ENCODE measurements at places on chromosomes 3 and 15. TPM values are rescaled to one million over a fixed set of nuclear protein-coding genes. Genes with fewer than 3 reads are reported as not detected.

Gene GP9
- total RNA-seq: not detected

GRCh38 chr3:195900436-195901355 is 7.7 kb downstream of the TNK2 start:
- no peak overlapping the region for H3K27ac ChIP-seq
- no peak overlapping the region for H3K4me3 ChIP-seq
- no peaks in the 10 kb centered on the region for H3K27me3 ChIP-seq
- DNase-seq: peak; percentile 29

DNA sequence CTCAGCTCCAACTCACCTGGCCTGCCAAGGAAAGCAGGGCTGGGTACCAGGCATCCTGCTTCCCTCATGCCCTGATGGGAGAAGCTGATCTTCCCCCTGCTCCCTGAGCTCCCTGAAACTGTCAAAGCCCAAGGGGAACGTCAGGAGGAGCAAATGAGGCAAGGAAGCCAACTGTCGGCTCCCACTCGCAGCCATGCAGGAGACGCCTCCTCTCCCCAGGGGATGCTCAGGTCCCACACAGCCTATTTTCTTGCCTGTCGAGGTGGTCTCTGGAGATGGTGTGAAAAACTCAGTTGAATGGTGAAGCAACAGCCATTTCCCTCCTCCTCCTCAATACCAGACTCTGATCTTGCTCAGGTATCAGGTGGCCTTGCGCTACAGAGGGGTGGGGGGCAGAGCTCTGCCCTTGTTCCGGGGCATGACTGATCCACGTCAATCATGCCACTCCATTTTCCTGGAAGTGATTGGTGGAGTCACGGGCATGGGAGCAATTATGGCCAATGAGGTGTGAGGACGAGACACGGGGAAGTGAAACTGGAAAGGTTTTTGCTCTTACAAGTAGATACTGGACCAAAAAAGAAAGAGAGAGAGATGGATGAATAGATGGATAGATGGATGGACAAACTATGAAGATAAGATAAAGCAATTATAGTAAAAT is 58.2 kb downstream of the SLC6A1 start:
- H3K27me3 ChIP-seq: no peaks in the 10 kb centered on the region
- H3K27ac ChIP-seq: no peak overlapping the region
- no peak for DNase-seq
- no peaks in the 10 kb centered on the region for H3K36me3 ChIP-seq

DNA sequence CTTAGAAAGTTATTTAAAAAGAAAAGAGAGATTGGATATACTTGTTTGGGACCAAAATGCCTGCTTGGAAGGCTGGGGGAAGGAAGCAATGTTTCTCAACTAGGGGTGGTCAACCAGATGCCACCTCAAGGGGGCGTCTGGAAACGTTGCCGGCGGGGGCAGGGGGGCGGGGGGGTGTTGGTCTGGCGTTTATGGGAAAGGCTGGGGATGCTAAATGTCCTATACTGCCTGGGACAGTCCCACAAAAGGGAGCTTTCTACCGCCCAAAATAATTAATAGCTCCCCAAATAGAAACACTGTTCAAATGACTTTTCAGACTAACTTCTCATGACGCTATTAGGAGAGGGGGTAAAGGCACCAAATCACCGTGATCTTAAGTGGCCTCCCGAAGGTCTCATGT is 2.2 kb downstream of the POLG start:
- H3K27ac ChIP-seq: no peak overlapping the region
- no peak for DNase-seq
- H3K27me3 ChIP-seq: no peaks in the 10 kb centered on the region

- H3K27me3 ChIP-seq: no peaks in the 10 kb centered on the region
- no peaks in the 10 kb centered on the region for H3K36me3 ChIP-seq
- DNase-seq: no peak
- no peak overlapping the region for H3K4me3 ChIP-seq
Observed at GRCh38 chr3:12797892-12798558, 1.5 kb downstream of the CAND2 start.

DNA sequence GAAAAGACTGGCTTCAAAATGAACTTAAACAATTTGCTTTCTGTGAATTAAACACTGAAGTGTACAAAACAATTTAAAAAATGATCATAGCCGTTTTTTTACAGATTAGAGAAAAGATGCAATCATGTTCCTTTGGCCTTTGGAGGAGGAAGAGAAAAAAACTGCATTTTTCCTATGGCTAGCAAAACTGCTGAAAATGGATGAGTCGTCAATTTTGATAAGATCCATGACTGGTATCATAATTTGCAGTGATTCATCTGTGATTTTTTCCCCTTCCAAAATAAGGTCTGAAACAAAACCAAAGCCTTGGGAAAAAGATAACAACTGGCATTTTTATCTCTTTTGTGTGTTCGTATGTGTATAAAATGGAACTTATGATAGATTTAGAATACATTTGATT is 255.6 kb upstream of the SATB1 start:
- H3K27me3 ChIP-seq: no peaks in the 10 kb centered on the region
- DNase-seq: no peak
- no peak overlapping the region for H3K4me3 ChIP-seq
- H3K4me1 ChIP-seq: no peaks in the 10 kb centered on the region
- H3K36me3 ChIP-seq: no peaks in the 10 kb centered on the region

- H3K4me1 ChIP-seq: no peaks in the 10 kb centered on the region
- H3K27me3 ChIP-seq: no peaks in the 10 kb centered on the region
- H3K36me3 ChIP-seq: no peaks in the 10 kb centered on the region
- H3K4me3 ChIP-seq: no peak overlapping the region
Observed at GRCh38 chr3:187902936-187903335, 157.7 kb upstream of the BCL6 start.

GRCh38 chr3:10600296-10600714 is 94.9 kb upstream of the ATP2B2 start:
- H3K27me3 ChIP-seq: no peaks in the 10 kb centered on the region
- peak overlapping the region; percentile 60 for H3K27ac ChIP-seq
- H3K4me3 ChIP-seq: no peak overlapping the region
- no peaks in the 10 kb centered on the region for H3K36me3 ChIP-seq
- DNase-seq: no peak

- peak overlapping the region; percentile 54 for H3K4me3 ChIP-seq
- DNase-seq: peak; percentile 22
- no peaks in the 10 kb centered on the region for H3K36me3 ChIP-seq
- H3K27me3 ChIP-seq: no peaks in the 10 kb centered on the region
Observed at GRCh38 chr3:140910860-140911259, 30.8 kb upstream of the SLC25A36 start.

Gene SLC2A2
- total RNA-seq: 12.6 TPM

DNA sequence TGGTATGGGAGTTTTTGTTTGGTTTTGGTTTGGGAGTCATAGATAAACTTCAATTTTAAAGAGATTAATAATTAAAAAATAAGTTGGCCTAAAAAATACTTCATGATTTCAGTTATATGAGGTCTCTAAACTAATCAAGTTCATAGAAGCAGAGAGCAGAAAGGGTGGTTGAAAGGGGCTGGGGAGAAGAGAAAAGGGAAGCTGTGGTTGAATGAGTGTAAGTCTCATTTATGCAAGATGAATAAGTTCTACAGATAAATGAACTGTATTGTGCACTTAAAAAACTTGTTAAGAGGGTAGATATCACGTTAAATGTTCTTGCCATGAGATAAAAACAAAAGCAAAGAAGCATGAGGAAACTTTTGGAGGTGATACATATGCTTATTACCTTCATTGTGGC is 188.7 kb downstream of the NSUN3 start:
- H3K4me1 ChIP-seq: no peaks in the 10 kb centered on the region
- no peaks in the 10 kb centered on the region for H3K27me3 ChIP-seq
- no peak overlapping the region for H3K27ac ChIP-seq
- H3K36me3 ChIP-seq: no peaks in the 10 kb centered on the region
- DNase-seq: no peak
- no peak overlapping the region for H3K4me3 ChIP-seq

- H3K4me1 ChIP-seq: no peaks in the 10 kb centered on the region
- no peak for DNase-seq
- H3K4me3 ChIP-seq: no peak overlapping the region
Observed at GRCh38 chr3:179837374-179837773, 184.5 kb downstream of the USP13 start.

GRCh38 chr15:63348392-63348791 is 33.3 kb downstream of the CA12 start:
- no peaks in the 10 kb centered on the region for H3K27me3 ChIP-seq
- H3K36me3 ChIP-seq: no peaks in the 10 kb centered on the region
- no peak for DNase-seq
- no peaks in the 10 kb centered on the region for H3K4me1 ChIP-seq
- no peak overlapping the region for H3K4me3 ChIP-seq
- H3K27ac ChIP-seq: peak overlapping the region; percentile 59

DNA sequence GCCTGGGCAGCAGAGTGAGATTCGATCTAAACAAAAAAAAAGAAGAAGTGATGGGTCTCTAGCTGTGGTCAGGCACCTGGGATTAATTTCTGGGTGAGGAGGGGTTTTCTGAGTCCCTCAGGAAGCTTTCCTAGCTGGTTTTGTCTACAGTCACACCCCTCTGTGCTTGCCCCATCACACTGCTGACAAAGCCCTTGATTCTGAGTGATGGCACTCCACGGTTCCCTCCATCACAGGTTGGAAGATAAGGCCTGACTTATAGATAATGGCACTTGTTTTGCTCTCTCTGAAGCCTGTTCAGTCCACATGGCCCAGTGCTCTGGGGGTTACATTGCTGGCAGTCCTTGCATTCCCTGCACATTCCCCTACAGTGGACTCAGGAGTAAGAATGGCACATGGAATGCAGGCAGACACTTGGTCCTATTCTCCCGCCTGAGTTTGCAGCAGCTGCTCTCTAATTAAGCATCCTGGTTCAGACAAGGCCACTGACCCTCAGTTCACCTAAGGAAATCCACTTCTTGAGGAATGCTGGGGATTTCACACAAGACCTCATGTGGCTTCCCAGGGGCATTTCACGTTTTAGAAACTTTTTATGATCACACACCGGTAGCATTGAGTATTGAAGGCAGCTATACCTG is 81.0 kb upstream of the NMNAT3 start:
- H3K36me3 ChIP-seq: no peaks in the 10 kb centered on the region
- no peak for DNase-seq
- no peak overlapping the region for H3K27ac ChIP-seq
- H3K27me3 ChIP-seq: no peaks in the 10 kb centered on the region
- H3K4me3 ChIP-seq: no peak overlapping the region

DNA sequence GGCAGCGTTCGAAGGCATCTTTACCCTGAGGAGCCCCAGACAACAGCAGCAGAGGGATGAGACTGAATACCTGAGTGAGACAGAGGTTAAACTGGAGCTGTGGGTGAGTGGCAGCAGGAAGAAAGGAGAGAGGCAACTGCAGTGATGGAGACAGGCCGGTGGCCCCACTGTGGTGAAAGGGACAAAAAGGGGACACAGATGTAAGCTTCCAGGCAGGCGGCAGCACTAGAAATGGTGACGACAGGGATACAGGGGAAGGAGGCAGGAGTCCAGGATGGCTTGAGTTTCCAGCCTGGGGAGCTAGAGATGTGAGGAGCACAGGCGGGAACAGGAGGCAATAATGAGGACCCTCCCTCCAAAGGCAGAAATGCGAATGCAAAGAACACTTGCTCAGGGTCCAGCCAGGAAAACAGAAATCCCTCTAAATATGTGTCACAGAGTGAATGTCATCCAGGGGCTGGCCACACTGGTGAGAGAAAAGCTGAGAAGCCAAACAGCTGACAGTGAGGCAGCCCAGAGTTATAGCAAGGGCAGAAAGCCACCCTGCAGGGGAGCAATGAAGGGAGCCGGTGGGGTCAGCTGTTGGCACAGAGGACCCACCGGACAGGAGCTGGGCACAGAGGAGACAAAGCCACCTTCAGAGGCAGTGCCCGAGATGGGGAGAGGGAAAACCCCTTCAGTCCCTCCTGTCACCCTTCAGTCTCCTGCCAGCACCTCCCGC is 70.1 kb downstream of the TBC1D2B start:
- H3K4me1 ChIP-seq: peaks cover 7% of the 10 kb centered on the region
- H3K4me3 ChIP-seq: no peak overlapping the region
- DNase-seq: no peak
- peaks cover 35% of the 10 kb centered on the region for H3K36me3 ChIP-seq

DNA sequence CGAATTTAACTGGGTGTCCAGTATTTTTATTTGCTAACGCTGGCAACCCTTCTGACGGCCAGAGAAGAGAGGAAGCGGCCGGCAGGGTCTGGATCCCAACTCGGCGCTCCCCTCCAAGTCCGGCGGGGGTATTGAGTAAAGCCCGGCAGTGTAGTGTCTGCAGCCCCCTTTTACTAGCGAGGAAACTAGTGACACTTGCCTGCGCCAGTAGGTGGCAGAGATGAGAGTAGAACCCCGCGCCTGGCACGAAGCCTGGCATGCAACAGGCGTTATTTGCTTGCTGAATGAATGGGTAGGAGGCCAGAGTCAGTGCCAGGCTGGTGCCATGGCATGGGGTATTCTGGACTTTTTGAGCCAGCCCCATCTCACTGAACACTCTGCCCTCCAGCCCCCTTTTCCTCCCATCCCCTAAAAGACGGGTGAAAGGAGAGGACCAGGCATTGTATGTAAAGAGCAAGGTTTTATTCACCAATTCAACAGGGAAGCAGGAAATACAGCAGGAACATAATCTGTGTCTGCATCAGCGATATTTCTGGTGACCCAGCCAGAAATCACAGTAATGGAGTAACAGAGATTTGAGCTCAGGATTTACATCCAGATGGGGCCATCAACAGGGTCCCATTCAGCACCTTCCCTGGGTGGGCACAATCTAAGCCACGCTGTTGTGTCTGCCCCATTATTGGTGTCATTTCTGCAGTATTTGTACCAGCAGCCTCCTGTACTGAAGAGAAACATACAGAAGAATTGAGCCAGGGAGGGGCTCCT is 788 bp upstream of the WDR73 start:
- peaks cover 4% of the 10 kb centered on the region for H3K36me3 ChIP-seq
- H3K4me1 ChIP-seq: peaks cover 11% of the 10 kb centered on the region
- DNase-seq: peak; percentile 84
- H3K4me3 ChIP-seq: peak overlapping the region; percentile 99
- no peaks in the 10 kb centered on the region for H3K27me3 ChIP-seq

- no peak overlapping the region for H3K27ac ChIP-seq
- no peaks in the 10 kb centered on the region for H3K27me3 ChIP-seq
- H3K4me1 ChIP-seq: no peaks in the 10 kb centered on the region
Observed at GRCh38 chr3:112685956-112686799, 45.2 kb upstream of the CCDC80 start.

- no peaks in the 10 kb centered on the region for H3K4me1 ChIP-seq
- no peak overlapping the region for H3K4me3 ChIP-seq
- peaks cover 5% of the 10 kb centered on the region for H3K36me3 ChIP-seq
- no peak for DNase-seq
- H3K27ac ChIP-seq: no peak overlapping the region
Observed at GRCh38 chr3:114011059-114011797, 45.1 kb downstream of the CCDC191 start.

DNA sequence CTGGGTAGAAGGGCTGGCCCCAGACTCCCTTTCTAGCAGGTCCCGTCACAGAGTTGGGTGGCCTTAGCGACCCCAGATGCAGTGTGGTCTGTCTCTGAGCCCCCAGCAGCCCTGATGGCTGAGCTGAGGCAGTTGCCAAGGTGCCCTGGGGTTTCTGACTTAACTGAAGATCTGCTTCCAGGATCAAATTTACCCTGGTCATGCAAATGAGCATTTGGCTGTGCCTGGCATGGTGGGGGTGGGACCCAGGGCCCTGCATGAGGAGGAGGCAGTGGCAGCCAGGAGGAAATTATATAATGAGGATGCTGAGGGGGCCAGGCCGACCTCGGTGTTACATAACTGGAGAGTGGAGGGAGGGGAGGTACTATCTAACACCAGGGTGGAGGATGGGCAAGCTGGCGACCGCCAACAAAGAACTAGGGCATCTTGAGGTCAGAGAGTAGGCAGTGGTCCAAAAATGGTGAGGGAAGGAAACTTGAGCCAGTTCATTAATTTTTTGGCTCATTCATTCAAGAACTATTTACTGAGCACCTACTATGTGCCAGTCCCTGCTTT is 16.4 kb downstream of the PLEKHO2 start:
- H3K36me3 ChIP-seq: peaks cover 24% of the 10 kb centered on the region
- DNase-seq: peak; percentile 43
- no peak overlapping the region for H3K4me3 ChIP-seq
- peaks cover 30% of the 10 kb centered on the region for H3K4me1 ChIP-seq
- H3K27ac ChIP-seq: peak overlapping the region; percentile 68

Gene KLHL18
- 31.1 TPM for total RNA-seq
